Mammary epithelial cell (primary cell): ENCODE measurements at places on chromosomes 11 and 22.
A peak's percentile ranks its signal among the peaks of the same experiment; 100 is the strongest.

DNA sequence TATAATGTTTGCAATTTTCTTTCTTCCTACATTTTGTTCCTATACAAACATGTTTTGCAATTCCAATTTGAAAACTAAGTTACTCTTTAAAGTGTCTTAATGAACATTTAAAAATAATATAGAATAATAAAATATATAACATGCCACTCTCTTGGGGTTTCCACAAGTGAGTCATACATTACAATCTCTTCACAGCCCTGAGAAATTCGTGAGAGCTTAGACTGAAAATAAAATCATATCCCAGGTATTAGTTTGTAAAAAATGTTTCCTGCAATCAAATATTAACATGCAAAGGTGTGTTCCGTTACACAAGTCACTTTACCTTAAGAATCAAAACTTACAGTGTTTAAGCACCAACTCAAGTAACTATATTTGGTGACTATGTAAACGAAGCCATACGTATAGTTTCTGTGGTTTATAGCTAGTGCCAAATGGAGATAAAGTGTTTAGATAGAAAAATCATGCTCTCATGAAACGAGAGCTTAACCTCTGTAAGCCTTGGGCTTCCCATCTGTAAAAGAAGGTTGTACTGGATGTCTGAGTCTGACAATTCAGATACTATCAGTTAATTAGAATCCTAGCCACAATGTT is 253.6 kb upstream of the ANO3 start:
- DNase-seq: peak; percentile 47

- no peak for DNase-seq
Observed at GRCh38 chr11:66459138-66459778, 7.4 kb upstream of the PELI3 start.

- no peak for DNase-seq
Observed at GRCh38 chr11:122872046-122872445, 10.5 kb upstream of the JHY start.

- DNase-seq: peak; percentile 98
Observed at GRCh38 chr11:85718991-85719807, 33.2 kb upstream of the CCDC89 start.

GRCh38 chr11:98835335-98835734 is 185.4 kb upstream of the CNTN5 start:
- DNase-seq: no peak

DNA sequence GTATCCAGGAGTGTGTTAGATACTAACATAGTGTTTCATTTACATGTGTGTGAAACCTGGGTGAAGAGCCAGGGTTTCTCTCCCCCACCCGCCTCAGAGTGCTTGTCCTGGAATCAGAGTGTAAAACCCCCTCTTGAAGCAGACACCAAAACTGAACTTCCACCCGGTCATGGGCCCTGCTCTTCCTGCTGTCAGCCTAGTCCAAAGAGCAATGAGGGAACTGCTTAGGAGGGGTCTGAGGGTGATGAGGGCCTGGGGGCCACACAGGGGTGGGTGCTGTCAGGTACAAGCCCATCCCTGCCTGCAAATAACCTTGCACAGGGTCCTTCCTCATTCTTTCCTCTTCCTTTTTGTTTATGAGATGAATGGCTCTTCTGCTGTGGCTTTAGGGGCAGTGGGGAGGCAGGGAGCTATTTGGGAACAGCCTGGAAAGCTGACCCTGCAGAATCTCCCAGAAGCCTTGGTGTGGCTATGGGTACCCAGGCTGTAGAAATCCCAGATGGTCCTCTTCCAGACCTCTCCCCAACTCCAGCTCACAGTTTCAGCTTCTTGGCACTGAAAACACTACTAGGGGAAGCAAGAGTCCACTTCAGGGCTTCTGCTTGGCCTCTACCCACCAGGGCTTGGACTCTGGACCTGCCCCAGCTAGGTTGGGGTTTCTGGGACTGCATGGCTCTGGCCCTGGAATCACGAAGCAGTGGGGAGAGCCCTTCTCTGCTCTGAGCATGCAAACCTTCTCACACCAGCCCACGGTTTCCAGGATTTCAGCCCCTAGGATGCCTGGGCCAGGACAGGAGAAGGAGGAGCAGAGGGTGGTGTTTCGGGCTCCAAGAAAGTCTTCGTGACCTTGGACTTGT is 8.5 kb downstream of the BATF2 start:
- DNase-seq: no peak

- DNase-seq: peak; percentile 92
Observed at GRCh38 chr11:1749395-1750351, 722 bp downstream of the IFITM10 start.

- no peak for DNase-seq
Observed at GRCh38 chr11:74592063-74592440, 330 bp upstream of the POLD3 start.

DNA sequence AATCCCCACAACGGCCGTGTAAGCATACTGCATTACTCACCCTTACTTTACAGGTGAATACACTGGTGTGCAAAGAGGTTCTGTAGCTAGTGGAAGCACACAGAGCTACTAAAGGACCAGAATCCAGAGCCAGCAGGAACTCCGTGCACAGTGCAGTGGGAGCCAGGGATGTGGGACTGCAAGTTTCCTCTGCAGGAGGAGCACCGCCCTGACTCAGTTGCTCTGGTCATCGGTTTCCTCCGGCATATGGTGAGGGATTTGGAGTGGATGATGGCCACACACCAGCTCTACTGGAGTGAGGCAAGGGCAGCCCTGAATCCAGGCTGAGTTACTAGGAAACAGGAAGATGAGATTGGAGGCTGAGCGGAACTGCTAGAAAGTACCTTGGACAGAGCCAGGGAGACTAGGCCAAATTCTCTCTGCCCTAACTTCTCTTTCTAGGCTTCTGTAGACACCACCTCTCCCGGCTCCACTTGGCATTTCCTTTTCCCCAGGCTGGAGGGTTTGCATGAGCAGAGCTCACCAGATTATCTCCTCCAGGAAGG is 18.2 kb upstream of the C22orf42 start:
- DNase-seq: no peak

- no peak for DNase-seq
Observed at GRCh38 chr11:123441161-123441560, 11.1 kb downstream of the GRAMD1B start.

GRCh38 chr11:26651916-26652315 is 69.9 kb downstream of the SLC5A12 start:
- DNase-seq: no peak

GRCh38 chr22:49087716-49088601 is 739.7 kb downstream of the BRD1 start:
- no peak for DNase-seq

- DNase-seq: no peak
Observed at GRCh38 chr11:116791002-116791812, 472 bp downstream of the APOA5 start.

GRCh38 chr11:68812526-68812925 is 29.2 kb downstream of the CPT1A start:
- DNase-seq: no peak

GRCh38 chr22:27839057-27839660 is 37.6 kb upstream of the MN1 start:
- DNase-seq: no peak

GRCh38 chr11:7473717-7474116 is 11.6 kb upstream of the OLFML1 start:
- DNase-seq: no peak

GRCh38 chr11:9575260-9576240 is 2.1 kb downstream of the WEE1 start:
- DNase-seq: peak; percentile 86

DNA sequence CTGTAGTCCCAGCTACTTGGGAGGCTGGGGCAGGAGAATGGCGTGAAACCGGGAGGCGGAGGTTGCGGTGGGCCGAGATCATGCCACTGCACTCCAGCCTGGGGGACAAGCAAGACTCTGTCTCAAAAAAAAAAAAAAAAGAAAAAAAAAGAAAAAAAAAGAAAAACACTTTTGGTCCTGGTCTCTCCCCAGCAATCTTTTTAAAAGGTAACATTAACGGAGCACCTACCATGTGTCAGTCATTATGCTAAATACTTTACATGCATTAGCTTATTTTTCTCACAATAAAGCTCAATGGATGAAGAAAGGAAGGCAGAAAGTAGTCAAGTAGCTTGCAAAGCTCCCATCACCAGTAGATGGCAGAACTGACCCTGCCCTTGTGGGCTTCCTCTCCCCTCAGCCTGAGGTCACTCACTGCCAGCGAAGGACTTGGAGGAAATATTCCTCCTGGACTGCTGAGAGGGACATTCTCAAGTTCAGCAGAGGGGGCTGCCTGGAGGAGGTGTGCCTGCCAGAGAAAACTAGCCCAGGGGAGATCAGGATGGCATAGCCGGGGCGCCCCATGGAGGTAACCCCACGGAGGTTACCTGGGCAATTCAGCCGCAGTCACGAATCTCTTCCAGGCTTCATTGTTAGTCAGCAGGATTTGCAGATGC is 15.5 kb downstream of the APOL3 start:
- DNase-seq: peak; percentile 33

- peak; percentile 87 for DNase-seq
Observed at GRCh38 chr22:45552580-45553350, 50.1 kb downstream of the FBLN1 start.

- DNase-seq: peak; percentile 27
Observed at GRCh38 chr22:29314537-29315285, 786 bp downstream of the RASL10A start.

DNA sequence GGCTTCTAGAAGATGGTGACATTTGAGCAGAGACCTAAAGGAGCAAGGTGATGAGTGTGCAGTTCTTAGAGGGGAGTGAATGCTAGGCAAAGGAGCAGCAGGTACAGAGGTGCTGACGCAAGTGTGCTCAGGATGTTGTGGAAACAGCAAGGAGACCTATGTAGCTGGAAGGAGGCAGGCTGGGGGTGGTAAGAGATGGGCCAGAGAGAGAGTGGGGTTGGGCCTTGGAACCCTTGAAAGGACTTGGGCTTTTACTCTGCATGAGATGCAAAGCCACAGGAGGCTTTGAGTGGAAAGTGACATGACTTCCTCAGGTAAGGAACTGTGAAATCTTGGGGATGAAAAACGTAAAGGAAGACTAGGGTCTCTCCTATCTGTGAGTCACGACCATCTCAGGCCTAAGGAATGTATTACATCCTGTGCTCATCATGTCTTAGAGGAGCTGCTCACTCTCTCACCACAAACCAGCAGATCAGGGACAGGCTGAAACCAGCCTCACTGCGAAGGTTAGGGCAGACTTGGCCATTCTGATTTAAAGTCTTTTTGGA is 65.4 kb downstream of the MICAL2 start:
- DNase-seq: peak; percentile 97

DNA sequence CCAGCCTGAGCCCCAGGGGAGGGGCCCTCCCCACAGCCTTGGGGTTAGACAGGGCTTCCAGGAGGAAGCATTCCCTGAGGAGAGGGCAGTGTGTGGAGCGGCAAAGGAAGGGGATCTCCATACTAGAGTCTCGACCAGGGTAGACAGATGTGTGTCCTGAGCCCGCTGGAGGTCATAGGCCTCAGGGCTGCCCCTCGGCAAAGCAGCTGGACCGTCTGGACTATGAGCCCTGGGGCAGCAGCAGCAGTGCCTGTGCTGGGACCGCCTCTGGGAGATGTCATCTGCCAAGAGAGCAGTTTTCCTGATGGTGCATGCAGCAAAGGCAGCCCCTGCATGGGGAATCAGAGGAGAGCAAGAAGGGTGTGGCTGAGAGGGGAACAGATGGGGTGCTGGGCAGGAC is 20.8 kb upstream of the TCF20 start:
- DNase-seq: no peak

GRCh38 chr11:64900263-64900678 is 16.7 kb downstream of the ATG2A start:
- DNase-seq: peak; percentile 92

DNA sequence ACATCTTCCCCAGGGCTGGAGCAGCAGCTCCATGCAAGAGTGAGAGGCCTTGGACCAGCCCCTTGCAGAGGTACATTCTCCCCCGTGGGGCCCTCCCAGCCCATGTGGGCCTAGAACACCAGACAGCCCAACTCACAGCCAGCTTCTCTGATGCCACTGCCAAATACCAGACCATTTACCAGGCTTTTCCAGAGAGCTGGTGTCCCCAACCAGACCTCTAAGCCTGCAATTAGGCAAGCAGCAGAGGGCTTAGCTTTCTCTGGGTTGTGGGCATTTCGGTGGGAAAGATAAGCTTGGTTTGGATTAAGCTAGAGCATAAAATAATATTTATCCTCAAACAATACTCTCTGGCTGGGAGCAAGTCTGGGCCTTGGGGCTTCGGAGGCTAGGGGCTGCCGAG is 75.6 kb downstream of the TP53I11 start:
- no peak for DNase-seq

DNA sequence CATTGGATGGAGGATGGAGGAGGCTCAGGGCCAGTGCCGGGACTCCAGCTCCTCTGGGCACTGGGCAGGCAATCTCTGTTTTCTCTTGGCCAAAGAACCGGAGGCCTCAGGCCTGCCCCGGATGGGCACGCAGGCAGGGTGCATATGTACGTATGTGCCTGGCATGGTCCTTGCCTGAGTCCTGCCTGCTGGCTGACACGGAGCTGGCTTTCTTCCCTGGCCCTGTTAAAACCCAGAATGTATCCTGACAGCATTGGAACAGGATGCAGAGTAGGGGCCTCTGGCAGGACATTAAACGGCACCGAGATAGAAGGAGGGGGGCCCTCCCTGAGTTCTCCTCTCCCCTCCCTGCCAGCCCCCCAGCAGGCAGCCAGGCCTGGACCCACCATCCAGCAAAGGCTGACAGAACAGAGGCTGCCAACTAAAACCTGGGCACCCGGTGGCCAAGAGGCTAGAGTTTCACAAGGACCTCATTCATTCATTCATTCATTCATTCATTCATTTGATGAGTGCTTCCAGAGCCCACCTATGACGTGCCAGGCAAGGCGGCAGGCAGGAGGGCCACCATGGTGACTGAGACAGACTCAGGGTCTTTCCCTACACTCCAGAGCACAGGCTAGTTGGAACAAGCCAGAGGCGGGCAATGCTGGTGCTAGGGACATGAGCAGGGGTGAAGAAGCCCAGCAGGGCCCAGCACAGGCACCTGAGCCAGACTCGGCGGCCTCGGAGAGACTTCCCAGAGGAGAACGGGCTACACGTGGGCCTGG is 28.8 kb downstream of the FLRT1 start:
- DNase-seq: no peak

GRCh38 chr11:116661056-116661455 is 111.7 kb downstream of the BUD13 start:
- no peak for DNase-seq

GRCh38 chr22:44604991-44605390 is 97.0 kb upstream of the PRR5 start:
- no peak for DNase-seq

DNA sequence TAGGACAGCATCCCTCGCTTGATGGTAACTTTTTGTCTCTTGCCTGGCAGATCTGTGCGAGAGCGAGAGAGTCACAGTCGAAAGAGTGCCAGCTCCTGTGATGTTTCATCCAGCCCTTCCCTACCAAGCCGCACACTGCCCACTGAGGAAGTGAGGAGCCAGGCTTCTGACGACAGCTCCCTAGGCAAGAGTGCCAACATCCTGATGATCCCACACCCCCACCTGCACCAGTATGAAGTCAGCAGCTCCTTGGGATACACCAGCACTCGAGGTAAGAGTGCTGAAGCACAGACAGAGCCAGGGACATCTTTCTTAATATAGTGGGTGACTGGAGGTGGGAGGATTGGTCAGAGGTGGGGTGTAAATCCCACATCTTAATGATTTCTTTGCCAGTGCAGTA is 61.1 kb downstream of the DEPDC5 start:
- no peak for DNase-seq
